ENCODE measurements at places on chromosomes 5 and 9.

DNA sequence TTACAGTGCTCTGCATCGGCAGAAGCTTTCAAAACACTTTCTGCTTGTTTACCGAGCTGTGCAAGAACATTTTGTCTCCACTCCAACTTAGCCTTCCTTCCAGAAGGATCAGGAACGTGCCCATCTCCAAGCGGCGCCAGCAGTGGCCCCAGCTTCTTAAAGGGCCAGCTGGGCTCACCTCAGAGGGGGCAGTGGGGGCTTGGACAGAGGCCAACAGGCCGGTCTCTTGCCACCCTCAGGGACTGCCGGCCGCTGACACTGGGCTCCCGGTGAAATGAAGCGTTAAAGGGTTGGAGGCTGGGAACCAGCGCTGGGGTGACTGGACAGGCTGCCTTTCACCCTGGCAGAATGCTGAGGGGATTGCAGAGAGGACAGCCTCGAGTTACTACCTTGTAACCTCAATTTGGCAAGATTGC is 67.0 kb upstream of the RNU6ATAC start:
- DNase-seq, result no peak

- no peak for DNase-seq
Observed at GRCh38 chr5:119343766-119344165, 12.1 kb upstream of the TNFAIP8 start.

DNA sequence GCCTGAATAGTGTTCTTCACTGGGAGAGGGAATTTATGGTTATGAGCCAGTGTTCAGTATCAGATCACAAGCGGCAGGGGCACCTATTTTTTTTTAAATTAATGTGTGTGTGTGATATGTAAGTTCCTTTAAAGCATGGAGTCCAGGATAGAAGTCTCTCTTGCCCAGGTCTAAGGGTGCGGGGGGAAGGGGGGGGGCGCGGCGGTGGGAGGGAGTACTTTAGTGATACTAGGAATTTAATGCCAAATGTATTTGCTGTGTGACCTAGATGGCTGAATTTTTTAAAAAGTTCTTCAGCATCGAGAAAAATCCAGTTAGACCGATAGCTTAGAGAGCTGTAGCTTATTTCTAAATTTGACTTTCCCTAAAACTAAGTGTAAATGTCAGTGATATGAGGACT is 1.5 kb upstream of the FCHO2 start:
- DNase-seq, result no peak

DNA sequence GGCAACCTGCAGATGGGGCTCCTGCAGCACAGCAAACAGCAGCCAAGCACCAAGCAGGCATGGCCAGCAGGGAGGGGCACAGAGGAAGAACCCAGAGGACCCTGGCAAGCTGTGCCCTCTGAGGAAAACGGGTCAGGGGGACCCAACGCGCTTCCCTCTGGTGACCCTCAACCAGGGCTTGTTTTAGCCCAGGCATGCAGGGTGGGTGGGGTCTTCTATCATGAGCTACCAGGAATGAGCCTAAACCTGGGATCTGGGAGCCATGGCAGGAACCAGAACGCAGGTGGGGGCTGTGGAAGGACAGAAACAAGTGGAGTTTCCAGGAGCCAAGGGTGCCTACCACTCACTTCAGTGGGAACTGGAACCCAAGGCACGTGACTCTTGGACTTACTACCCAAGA is 20.9 kb downstream of the IPPK start:
- no peak for DNase-seq

Data from omental fat pad (tissue), 4 donors.